Stimulated activated CD4-positive, alpha-beta T cell treated with anti-CD3 and anti-CD28 coated beads, Interleukin-2, amount 100 ng/mL, for 48 hours (primary cell): ENCODE measurements at places on chromosomes 3 and 15.

GRCh38 chr15:90266061-90266431 is 574 bp downstream of the NGRN start:
- peak; percentile 28 for DNase-seq

- DNase-seq, result no peak
Observed at GRCh38 chr3:78917536-78917935, 850.3 kb downstream of the ROBO1 start.

DNA sequence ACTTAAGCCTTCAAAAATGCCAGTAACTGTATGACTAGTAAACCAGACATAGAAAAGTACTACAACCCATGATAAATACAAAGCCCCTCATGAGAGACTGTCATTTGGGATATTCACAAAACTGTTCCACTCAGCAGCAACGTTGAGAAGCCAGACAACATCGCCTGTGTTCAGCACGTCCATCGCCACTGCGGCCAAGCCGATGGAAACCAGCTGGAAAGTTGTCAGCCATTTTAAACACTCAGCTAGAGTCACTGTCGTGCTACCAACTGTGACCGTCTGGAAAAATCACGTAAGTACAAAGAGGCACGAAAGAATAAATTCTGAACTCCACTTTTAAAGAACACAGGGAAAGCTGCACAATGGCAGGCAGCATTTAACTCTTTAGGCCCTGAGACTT is 340.7 kb upstream of the WNT5A start:
- DNase-seq, result no peak

- no peak for DNase-seq
Observed at GRCh38 chr3:54262541-54262940, 140.2 kb downstream of the CACNA2D3 start.

- no peak for DNase-seq
Observed at GRCh38 chr15:72229947-72230196, 1.1 kb downstream of the PKM start.

DNA sequence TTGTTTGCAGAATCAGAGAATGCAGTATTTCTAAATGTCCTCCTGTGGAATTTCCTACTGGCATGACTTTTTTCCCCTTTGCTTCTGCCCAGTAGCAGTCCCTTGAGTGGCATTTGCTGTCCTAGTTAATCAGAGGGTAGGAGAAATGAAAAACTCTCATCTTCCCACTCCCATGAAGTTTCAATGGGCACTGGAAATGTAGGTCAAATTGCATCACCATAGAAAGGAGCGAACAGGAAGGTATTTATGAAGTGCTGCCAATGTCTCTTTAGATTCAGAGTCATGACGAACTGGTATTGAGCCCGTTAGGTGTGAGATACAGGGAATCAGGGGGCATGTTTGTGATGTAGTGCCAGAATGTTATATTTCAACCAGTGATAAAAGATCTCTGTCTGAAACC is 23.2 kb downstream of the ATXN7 start:
- DNase-seq, result no peak

DNA sequence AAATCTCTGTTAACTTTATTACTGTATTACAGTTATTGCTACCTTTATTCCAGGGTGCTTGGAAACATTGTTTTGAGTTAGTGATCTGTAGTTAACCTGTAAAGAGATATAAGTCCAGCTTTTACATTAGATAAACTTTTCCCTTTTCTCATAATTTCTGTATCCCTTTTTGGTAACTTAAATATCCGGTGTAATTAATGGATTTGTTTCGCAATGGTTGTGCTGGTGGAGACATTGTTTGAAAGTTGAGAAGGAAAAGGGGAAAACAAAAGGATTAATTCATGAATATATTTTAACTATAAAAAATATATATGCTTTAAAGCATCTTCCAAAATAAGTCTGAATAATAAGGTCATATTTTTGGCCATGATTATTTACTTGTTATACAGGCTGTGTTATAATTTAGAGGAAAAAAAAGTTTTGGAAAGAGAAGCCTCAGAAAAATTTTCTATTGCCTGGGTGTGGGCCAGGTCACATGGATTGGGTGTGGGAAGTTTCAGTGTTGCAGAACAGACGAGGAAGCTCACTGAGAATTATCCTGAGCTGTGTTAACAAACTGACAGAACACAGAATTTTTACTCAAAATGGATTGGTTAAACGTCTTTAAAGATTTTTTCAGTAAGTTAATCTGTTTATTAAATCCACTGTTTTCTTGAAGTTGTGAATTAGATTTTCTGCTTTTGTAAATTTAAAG is 27.7 kb upstream of the IL20RB start:
- DNase-seq, result no peak

DNA sequence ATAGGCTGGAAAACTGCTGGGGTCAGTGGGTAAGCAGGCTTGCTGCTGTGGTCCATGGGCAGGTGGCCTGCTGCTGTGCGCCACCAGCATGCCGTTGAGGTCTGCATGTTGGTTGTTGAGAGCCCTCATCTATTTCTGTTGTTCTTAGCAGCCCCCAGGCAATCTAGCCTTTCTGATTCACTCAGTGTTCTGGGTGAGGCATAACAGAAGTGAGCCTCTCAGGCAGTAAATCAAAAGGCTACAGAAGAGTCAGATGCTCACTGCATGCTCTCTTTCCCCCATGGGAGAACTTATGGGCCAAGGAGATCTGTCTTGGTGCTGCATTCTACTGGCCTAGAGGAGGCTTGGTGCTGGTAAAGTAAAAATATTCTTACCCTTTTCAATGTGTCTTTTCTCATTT is 67.8 kb upstream of the ATP10A start:
- DNase-seq, result no peak

DNA sequence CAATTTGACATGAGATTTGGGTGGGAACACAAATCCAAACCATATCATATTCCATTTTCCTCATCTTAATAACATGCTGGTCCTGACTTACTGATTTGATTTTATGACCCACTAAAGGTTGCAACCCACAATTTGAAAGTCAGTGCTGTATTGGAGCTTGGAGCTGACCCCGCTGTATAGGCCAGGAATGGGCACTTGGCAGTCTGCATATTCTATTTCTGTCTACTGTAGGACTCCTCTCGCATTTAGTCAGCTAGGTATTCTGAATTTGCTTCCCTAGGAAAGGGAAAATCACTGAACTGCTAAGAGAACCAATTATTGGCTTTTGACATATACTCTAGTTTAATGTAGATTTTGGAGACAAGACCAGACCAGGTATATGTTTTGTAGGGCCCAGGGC is 157.0 kb downstream of the MFSD1 start:
- DNase-seq, result no peak

GRCh38 chr3:169579116-169579710 is 84.3 kb downstream of the MECOM start:
- no peak for DNase-seq
